ENCODE measurements at places on chromosomes 2 and 18. TPM values are rescaled to one million over a fixed set of nuclear protein-coding genes. Genes with fewer than 3 reads are reported as not detected.

The RRM2 gene
- 0.58 TPM for polyA plus RNA-seq

The PTPRN gene
- polyA plus RNA-seq, result not detected

The SPC25 gene
- not detected for polyA plus RNA-seq

The NAT8 gene
- polyA plus RNA-seq, result not detected

The SPP2 gene
- not detected for polyA plus RNA-seq

The KCNK3 gene
- not detected for polyA plus RNA-seq

The GPR45 gene
- polyA plus RNA-seq, result not detected

The ZNF892 gene
- polyA plus RNA-seq, result 1.7 TPM

The COL4A3 gene
- polyA plus RNA-seq, result not detected

The TLX2 gene
- not detected for polyA plus RNA-seq

The TRIM43 gene
- polyA plus RNA-seq, result not detected

The LRRC30 gene
- not detected for polyA plus RNA-seq

Measured in naive thymus-derived CD8-positive, alpha-beta T cell (primary cell).